ENCODE measurements at places on chromosomes 7 and 10.

- no peak for DNase-seq
Measured at GRCh38 chr7:121187222-121187621, 141.6 kb upstream of the WNT16 start.

DNA sequence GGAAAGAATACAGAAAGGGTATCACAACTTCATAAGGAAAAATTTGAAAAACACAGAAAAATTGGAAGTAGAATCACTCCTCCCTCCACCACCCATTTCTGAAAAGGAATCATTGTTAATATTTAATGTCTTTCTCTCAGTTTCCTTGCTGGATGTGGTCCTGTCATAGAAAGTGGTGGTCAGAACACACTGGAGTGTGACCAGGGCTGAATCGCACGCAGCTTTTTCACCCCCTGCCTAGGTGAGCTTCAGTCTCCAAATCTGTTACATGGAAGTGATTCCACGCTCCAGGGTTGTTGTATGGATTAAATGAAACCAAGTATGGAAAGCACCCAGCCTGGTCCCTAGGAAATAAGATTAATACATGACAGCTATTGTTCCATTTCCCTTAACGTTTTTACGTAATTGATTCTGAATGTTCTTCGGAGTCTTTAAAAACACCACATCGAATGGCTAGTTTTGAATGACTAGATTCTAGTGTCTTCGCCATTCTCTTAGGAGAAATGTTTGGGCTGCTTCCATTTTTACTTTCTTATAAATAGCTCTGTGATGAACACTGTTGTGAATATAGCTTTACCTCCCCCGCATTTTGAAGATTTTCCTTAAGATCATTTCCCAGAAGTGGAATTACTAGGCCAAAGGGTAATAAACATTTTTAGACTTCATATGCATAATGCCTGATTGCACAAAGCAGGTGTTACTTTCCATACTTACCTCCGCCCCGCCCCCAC is 10.9 kb upstream of the DUSP5 start:
- no peak for DNase-seq

DNA sequence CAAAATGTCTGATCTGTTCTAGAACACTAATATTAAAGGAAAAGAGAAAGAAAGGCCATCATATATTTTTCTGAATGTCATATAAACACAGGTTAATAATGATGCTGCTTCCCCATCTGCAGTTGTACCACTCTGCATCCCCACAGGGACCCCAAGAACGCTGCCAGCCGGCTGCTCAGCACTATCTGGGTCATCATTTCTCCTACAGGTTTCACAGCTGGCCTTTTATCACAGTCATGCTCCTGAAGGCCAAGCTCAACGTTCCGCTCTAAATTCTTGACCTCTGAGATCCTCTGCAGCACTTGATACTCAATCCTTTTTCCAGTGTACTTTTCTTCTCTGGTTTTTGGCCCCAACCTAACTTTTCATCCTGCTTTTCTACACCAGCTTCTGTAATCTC is 4.8 kb downstream of the IDI1 start:
- DNase-seq: no peak

DNA sequence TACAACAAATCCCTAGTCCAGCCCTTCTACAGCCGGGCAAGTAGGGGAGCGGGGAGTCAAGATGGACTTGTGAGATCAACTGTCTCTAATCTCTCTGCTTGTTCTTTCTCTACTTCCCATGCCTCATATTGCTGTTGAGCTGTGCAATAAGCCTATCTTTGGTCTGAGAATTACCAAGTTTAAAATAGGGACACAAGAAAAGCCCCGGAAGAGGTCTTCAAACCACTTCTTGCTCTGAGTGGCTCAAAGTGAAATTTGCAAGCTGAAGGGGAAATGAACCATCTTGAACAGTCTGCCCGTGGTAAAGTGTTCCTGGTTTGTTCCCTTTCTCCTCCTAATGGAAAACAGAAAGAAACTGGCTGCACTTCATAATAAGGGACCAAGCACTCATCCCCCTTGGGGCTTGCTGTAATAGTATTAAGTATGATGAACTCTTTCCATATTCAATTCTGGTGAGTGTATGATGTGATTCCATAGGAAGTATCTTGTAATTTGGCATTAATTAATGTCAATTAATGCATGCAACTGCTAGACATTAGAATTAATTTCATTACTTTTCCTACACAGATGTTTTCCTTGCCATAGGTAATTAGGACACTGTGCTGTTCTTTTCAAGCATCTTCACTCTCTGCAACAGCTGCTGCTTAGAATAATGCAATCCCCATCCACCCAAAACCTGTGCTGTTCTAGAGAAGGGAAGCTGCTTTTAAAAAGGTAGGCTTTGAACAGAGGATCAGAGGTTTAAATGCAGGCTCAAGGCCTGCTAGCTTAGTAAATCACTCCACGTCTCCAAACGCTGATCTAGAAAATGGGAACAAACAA is 449.6 kb downstream of the SORCS1 start:
- no peak for DNase-seq

DNA sequence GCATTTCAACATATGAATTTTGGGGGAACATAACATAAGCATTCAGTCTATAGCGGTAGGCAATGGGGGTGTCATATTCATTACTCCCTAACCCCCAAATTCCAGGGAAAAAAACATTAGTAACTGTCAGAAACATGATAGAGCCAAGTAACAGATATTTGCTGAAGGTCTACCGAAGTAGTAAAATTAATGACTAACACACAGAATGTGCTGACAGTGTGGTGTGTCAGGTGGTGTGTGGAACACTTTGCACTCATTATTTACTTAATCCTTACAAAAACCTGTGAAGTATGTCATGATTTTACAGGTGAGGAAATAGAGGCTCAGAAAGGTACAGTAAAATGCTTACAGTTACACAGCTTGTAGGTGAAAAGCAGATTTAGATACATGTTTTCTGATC is 85.4 kb upstream of the RHOBTB1 start:
- no peak for DNase-seq

GRCh38 chr7:5234852-5235831 is 45.1 kb downstream of the WIPI2 start:
- no peak for DNase-seq

GRCh38 chr10:103513380-103514060 is 20.0 kb downstream of the NEURL1 start:
- no peak for DNase-seq

DNA sequence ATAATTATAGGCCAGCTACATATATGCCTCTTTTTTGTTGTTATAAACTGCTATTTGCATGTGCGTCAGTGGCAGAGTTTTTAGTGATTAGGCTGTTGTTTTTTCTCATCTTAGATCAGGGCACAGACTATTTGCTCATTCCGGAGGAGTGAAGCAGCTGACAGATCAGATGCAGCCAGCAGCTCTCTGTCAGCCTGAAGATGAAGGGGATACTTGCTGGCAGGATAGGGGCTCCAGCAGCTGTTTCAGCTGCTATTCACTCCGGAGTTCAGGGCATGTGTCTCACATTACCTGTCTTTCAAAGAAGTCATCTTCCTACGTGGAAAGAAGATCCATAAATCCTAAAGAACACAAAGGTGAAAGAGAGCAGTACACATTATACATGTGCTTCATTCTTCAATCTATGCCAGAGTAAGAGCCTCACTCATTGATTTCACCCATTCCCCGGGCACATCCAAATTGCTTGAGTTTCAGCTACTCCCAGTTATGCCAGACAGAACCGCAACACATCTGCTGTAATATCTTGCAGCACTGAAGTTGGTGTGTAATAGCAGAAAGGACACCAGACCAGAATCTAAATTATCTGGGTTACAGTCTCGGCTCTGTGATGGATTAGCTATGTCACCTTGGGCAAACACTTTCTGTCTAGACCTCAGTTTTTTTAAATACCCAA is 182.8 kb upstream of the CHRM2 start:
- DNase-seq: no peak

- DNase-seq: no peak
Measured at GRCh38 chr10:28429573-28430216, 103.2 kb upstream of the WAC start.

DNA sequence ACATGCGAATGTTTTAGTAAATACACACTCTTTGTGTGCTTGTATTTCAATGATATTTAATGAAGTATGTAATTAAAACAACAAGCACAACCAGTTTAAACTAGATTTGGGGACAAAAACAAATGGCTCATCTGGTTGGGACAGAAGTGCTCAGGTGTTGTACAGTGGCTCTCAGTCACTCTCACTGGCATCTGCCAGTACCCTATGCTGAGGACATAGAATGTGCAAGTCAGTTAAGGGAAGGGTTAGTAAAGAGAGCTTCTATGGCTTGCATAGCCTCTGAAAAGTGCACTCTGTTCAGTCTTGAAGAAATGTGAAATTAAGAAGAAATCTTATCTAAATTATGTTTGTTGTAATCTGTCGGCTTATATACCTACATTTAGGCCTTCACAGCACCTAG is 183.0 kb downstream of the LRRC4 start:
- no peak for DNase-seq

- DNase-seq: no peak
Measured at GRCh38 chr7:151628846-151629604, 109.3 kb upstream of the RHEB start.

GRCh38 chr7:139825666-139826290 is 3.3 kb upstream of the TBXAS1 start:
- DNase-seq: no peak

GRCh38 chr7:15963206-15963605 is 276.7 kb upstream of the MEOX2 start:
- DNase-seq: no peak

- DNase-seq: no peak
Measured at GRCh38 chr10:133236401-133237240, 1.0 kb upstream of the VENTX start.

DNA sequence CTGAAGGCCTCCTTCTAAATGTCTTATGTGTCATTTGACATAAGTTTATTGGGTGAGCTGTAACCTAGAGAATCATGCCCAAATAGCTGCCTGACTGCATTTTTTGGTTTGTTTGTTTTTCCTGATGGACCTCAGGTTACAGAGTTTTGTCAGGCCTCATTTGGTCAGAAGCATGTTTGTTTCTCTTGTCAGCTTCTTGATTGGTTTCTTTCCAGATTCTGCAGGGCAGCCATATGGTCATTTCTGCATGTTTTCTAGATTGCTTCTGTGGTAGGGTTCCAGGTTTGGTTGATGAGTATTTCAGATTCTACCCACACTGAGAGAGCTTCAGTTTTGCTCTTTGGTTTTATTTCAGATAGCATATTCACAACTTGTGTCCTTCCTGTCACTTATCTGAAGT is 28.0 kb downstream of the GLCCI1 start:
- DNase-seq: peak; percentile 12

- DNase-seq: no peak
Measured at GRCh38 chr10:10745291-10745690, 272.4 kb upstream of the CELF2 start.

DNA sequence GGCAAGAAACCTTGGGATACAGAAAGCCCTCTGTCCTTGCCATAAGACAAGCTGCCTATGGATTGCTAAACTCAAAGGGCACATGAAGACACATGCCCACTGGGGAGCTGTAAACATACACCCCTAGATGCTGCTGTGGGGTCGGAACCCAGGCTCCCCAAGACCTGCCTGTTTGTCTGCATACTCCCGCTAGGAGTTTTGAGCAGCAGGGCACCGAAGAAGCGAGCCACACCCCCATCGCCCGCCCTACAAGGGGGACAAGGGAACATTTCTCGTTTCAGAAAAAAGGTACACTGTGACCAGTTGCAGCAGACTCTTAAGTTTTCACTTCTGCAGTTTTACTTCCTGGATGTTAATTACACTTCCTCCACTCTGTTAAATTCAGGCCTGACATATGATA is 680.2 kb upstream of the GHITM start:
- no peak for DNase-seq

- no peak for DNase-seq
Measured at GRCh38 chr10:13536674-13537366, 8.0 kb upstream of the BEND7 start.

DNA sequence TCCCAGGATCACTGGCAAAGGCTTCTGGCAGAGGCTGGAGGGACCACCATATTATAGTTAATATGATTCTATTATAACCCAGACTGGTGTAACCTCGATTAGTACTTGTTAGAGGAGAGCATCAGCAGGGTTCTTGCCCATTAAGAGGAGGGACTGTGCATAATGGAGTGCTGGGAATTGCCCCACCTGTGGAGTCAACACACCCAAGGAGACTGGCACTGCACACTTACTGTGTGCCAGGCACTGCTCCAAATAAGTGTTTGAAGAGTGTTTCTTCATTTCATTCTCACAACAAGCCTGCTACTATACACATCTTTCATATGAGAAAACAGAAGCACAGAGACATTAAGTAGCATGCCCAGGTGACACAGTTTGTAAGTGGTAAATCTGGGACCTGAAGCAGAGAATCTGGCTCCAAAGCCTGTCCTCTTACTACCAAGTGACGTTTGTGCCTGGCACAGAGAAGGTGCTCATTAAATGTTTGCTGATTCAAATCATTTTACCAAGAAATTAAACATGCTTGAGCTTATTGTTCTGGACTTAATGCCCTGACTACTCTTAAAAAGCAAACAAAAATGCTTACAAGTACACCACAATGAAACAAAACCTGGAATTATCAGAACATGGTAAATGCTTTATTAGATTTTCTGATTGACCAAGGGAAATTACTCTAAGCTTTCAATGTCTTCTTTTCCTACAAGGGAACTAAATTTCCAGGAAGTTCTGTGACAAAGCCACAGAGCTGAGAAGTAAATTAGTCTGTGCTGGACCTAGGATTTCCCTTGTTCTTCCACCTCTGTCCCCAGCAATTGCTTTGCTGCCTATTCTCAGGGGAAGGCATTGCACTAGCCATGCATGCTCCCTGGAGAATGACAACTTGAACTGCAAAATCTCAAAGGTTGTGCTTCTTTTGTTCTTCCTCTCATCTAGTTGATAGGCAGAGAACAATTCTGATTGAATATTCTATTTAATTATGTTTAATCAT is 809 bp downstream of the SLC13A1 start:
- DNase-seq: no peak

- no peak for DNase-seq
Measured at GRCh38 chr10:132487241-132488135, 50.1 kb upstream of the INPP5A start.

DNA sequence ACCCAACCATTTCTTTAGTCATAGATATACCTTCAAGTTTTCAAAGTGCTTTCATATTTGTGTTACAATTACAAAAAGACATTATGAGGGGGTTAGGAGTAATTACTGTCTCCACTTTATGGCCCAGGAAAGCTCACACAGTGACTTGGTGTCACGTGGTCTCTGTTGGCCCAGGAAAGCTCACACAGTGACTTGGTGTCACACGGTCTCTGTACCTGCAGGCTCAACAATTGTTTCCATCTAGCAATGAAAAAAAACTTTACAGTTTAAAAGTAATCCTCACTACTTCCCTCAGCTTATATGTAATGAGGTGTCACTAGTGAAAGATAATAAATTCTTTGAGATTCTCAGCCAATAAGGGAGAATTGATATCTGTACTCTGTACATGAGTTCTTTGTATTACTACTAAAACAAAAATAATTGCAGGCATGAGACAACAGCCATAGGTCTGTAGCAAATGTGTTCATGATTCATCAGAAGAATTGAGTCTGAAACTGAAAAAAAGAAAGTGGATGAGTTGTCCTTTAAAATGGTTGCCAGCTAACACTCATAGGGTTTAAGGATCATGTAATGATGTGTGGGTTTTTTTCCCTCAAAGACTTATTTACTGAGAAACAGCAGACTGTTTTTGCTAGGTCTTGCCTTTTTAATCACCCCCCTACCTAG is 10.9 kb downstream of the OGDH start:
- peak; percentile 37 for DNase-seq

Measured in BJ (cell line).